ENCODE measurements at places on chromosomes 3 and 15.

- DNase-seq, result no peak
Measured at GRCh38 chr15:63491116-63491827, 13.1 kb upstream of the USP3 start.

DNA sequence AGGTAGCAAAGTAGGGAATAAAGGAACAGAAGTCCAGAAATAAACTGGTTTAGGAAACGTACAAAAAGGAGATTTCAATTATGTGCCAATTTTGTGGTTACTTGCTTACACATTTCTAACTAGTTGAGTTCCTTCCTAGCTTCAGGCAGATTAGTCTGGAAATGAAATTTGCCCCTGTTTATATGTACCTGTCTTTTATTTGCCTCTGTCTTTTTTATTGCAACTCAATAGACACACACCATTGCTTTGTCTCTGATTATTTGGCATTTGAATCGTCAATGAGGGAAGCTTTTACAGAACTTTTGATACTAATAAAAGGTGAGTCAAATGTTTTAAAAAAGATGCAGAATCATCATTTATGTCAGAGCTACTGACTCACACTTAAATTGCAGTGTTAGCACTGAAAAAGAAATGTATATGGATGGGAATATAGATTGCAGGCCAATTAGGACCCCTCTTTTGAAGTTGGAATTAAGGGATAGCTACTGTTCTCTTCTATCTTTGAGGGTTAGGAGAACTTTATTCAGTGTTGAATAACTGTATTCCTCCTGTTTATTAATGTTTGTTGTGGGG, 60.5 kb downstream of the TRAK1 start:
- no peak for DNase-seq

- no peak for DNase-seq
Measured at GRCh38 chr3:48187301-48187578, 977 bp downstream of the CDC25A start.

GRCh38 chr15:42140383-42141070, 15.9 kb downstream of the PLA2G4F start:
- DNase-seq, result no peak

DNA sequence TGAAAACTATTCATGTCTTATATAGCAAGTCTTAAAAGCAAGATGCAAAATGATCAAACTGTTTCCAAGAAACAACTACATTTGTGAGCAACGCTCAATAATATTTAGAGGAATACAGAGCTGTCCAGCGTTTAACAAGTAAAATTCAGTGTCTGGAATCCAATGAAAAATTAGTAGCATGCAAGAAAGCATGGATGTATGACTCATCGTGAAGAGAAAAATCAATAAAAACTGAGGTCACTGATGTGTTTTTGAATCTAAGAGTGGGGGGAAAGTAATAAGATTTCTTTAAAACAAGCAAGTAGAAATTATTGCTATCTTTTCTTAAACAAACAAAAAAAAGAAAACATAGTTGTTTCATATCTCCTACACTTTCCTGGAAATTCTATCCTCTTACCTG, 600.3 kb upstream of the GOLIM4 start:
- no peak for DNase-seq

DNA sequence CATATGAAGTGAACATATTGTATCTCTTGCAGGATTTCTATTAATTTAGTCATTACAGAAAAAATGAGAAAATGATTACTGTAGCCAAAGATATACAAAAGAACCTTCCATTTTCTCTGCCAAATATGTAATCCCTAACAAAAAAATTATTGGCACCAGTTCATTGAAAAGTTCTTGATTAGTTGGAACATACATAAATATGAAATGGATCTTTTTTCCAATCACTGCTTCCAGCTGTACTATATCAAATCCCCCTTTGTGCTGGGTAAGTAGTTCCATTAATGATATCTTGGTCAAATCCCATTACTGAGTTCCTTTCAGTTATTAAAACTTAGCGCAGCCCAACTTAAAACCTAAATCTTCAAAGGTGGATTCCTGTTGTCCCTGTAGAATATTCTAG, 263.8 kb downstream of the SLC9A9 start:
- DNase-seq, result no peak

GRCh38 chr3:52444860-52445793, at the start of gene SEMA3G:
Gene SEMA3G, minus strand, starts transcription at chr3:52445103. Its CDS starts 76 bp downstream, at chr3:52445027.
- DNase-seq, result no peak

DNA sequence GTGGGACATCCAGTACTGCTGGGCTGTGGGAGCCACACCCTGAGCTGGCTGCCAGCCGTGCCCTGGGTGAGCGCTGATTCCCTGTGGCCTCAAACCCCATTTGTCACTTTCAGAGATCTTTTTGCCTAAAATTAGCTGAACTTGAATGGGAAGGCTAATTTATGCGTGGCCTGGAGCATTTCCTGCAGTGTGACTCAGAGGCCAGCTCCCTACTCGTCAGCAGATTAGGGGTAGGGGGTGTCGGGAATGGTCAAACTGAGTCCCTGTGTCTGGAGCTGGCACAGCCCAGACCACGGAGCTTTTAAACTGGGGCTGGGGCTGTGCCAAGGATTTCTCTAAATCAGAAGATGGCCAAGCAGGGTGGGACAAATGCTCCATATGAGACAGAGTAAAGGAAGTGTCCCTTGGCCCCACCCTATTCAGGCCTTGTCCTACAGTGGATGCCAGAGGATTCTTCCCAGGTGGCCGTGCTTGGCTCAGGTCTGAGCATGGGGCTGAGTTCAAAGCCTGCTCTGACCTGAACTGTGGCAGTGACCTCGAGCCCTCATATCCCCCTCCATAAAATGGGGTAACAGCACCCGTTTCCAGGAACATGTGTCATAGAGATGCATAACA, 59.7 kb downstream of the ATP2B2 start:
- DNase-seq, result no peak

GRCh38 chr3:175003590-175003989, 144.5 kb downstream of the NAALADL2 start:
- DNase-seq, result no peak

DNA sequence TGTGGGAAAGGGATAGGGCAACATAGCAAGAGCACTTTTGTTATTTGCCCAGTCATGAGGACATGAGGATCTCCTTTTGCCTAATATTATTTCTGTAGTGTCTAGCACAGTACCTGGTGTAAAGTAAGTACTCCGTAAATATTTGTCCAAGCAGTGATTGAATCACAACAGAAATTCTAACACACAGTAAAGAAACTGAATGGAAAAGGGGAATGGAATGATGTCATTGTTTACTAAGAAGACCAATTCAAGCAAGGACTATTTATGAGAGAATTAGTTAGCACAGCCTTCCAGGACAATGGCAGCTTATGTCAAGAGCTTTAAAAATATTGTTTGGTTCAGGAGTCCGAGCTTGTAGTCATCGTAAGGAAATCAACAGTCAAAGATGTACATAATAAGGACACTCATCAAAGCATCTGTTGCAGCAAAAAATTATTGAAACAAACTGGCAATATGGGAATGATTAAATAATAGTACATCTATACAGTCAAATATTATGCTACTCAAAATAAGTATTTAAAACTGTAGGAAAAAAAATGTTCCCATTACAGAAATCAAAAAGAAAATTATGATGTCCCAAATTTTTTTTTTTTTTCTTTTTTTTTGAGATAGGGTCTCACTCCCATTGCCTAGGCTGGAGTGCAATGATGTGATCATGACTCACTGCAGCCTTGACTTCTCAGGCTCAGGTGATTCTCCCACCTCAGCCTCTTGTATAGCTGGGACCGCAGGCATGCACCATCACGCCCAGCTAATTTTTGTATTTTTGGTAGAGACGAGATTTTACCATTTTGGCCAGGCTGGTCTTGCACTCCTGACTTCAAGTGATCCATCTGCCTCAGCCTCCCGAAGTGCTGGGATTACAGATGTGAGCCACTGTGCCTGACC, 17.9 kb downstream of the CAPN7 start:
- DNase-seq, result no peak

DNA sequence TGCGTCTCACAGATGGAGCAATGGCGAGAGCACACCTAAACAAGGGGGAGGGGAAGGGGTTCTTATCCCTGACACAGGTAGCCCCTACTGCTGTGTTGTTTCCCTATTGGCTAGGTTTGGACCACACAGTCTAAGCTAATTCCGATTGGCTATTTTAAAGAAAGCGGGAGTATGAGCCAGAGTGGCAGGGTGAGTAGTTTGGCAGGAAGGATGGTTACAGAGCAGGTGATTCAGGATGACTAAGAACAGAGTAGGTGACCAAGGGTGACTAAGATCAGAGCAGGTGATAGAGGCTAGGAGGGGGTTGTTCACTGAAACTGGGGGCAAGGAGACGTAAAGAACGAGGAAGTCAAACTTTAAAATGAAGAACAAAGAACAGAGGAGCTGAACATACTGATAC, 511.8 kb downstream of the EDEM1 start:
- DNase-seq, result no peak

Data from NCI-H1436 (cell line).